NCI-H1092 (cell line): ENCODE measurements at places on chromosomes 13 and 19.

GRCh38 chr19:51210191-51210784 is 14.6 kb upstream of the CD33 start:
- DNase-seq = no peak

- DNase-seq = no peak
These were observed 60.8 kb downstream of the CEBPG start for GRCh38 chr19:33434069-33434885.

GRCh38 chr13:21079761-21080592 is 18.6 kb upstream of the LATS2 start:
- DNase-seq = no peak

- DNase-seq = no peak
These were observed 66.0 kb downstream of the LATS2 start for GRCh38 chr13:20995245-20995838.

DNA sequence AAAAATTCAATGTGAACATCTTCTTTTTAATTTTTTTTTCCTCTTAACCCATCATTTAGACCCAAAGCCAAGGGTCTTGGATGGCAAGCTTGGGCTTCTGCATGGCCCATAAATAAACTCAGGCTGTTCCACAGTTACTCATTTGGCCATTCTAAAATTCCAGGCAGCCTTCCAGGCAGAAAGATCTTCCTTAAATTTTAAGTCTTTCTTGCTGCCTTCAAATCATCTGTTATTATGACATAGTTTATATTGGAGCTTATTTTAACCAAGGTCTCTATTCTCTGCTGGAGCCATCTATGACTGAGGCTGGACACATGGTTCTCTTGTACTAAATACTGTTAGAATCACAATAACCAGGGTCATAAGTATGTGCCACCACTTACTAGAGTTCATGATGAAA is 317.3 kb upstream of the MAB21L1 start:
- no peak for DNase-seq
